ENCODE measurements at places on chromosomes 11 and 22.

- no peak for DNase-seq
These were observed 66.7 kb upstream of the DBX1 start for GRCh38 chr11:20226933-20227332.

GRCh38 chr11:104798789-104799188 is 99.5 kb downstream of the CASP12 start:
- DNase-seq = no peak

DNA sequence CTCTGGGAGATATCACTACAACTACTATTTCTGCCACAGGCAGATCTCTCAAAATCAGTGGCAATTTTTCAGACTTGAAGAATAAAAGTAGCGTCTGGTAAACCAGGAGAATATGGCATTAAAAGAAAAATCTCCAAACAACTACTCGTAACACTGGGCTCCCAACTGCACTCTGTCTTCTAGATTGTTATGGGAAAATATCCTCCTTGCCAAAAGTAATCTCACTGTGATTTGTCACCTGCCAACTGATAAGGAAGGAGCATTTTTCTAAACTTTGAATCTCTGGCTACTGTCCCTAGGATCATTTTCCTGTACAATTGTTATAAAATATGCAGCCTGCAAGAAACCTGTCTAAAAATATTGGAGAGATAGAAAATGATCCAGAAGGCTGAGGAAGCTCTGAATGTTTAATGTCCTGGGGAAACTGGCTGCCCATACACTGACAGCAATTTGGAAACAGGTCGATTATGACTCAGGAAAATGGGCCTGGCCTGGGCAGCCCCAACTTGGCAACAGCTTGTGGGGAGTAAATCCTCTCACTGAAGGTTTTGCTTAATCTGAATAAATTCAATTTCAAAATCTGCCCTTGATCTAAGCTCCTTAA is 90.5 kb upstream of the DBX1 start:
- no peak for DNase-seq

GRCh38 chr11:66070604-66071380 is 720 bp downstream of the PACS1 start:
- no peak for DNase-seq

GRCh38 chr11:46369458-46370152 is 11.9 kb upstream of the MDK start:
- no peak for DNase-seq

DNA sequence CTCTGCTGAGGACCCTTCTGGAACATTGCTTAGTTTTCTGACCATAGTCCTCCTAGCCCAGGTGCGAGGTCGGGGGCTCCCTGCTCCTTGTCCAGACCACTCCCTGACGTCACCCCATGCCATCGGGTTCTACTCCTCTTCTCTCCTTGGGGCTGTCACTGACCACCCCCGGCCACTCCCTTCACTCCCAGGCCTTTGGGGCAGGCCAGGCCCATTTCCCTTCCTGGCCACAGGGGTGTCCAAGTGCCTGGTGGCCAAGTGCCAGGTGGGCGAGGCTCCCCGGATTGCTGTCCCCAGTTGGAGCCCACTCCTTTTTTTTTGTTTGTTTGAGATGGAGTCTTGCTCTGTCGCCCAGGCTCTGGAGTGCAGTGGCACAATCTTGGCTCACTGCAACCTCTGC is 19.5 kb downstream of the MRGPRD start:
- DNase-seq = no peak

GRCh38 chr11:72696866-72697700 is 22.9 kb upstream of the PDE2A start:
- no peak for DNase-seq

GRCh38 chr11:44620328-44620725 is 54.9 kb downstream of the CD82 start:
- DNase-seq = no peak

GRCh38 chr11:126392633-126393013 is 37.1 kb downstream of the ST3GAL4 start:
- no peak for DNase-seq

- peak; percentile 87 for DNase-seq
These were observed at the start of gene SELENOO for GRCh38 chr22:50200461-50201190. Gene SELENOO (plus strand): TSS chr22:50201011. CDS start chr22:50201037, 26 bp downstream.

- peak; percentile 88 for DNase-seq
These were observed at the start of gene RTCB for GRCh38 chr22:32411829-32412592. Gene RTCB (minus strand): TSS chr22:32412247. CDS start chr22:32412156, 91 bp downstream.

GRCh38 chr11:57630171-57630570 is 19.5 kb downstream of the YPEL4 start:
- DNase-seq = no peak
